Right atrium auricular region (tissue), 2 donors: ENCODE measurements at places on chromosomes 16 and 17. TPM values are rescaled to one million over a fixed set of nuclear protein-coding genes. Genes with fewer than 3 reads are reported as not detected.

DNA sequence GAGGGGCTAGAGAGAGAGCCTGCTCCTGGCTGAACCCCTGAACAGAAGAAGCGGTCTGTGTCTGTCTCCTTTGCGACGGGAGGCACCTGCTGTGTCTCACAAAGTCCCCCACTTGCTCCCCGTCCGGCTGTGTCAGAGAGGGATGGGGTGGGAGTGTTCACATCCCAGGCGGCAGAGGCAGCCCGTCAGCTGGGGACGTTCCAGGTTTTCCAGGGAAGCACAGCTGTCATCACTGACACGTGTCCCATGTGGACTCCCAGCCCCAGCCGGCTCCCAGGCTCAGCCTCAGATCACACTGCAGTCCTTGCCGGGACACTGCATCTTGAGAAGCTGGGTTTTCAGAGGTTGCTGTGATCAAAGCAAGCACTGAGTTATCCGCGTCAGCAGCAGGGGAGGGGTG, 1.6 kb downstream of the TELO2 start:
- DNase-seq = peak; percentile 68

- no peak for DNase-seq
These were observed 82.0 kb upstream of the PLCG2 start for GRCh38 chr16:81696961-81697615.

- DNase-seq = no peak
These were observed 265.2 kb downstream of the XYLT1 start for GRCh38 chr16:17205279-17206211.

MYOCD gene
- total RNA-seq = 65.1 TPM

- DNase-seq = no peak
These were observed 76.2 kb upstream of the ZFHX3 start for GRCh38 chr16:73124097-73124652.

DNA sequence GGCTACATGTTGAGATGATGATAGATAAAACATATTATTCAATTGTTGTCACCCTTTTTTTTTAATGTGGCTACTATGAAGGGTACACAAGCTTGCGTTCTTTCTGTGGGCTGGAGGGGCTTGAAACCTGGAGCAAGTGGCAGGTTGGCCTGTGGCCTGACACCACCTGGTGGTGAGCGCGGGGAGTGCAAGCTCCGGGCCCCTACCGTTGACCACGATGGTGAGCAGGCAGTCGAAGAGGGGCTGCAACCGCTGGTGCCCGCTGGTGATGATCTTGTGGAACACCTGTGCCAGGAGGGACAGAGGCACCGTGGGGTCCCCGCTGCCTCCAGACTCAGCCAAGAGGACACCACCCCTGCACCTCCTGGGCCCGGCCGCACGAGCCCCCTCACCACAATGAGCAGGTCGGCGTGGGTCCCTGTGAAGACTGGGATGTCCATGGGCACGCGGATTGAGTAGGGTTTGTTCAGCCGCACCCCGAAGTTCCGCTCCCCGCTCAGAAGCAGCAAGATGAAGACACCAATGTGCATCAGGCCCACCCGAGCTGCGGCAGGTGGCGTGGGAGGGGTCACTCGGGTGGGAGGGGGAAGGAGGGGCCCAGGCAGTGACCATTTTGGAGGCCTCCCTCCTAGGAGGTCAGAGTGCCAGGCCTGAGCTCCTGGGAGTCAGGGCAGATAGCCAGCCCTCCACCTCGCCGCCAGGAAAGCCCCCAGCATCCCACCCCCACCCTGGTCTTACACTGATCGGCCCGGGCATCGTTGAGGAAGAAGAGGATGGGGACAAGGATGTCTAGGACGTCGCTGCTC, 14.4 kb downstream of the HID1 start:
- peak; percentile 77 for DNase-seq
